ENCODE measurements at places on chromosomes 11 and 22. TPM values are rescaled to one million over a fixed set of nuclear protein-coding genes. Genes with fewer than 3 reads are reported as not detected.

DNA sequence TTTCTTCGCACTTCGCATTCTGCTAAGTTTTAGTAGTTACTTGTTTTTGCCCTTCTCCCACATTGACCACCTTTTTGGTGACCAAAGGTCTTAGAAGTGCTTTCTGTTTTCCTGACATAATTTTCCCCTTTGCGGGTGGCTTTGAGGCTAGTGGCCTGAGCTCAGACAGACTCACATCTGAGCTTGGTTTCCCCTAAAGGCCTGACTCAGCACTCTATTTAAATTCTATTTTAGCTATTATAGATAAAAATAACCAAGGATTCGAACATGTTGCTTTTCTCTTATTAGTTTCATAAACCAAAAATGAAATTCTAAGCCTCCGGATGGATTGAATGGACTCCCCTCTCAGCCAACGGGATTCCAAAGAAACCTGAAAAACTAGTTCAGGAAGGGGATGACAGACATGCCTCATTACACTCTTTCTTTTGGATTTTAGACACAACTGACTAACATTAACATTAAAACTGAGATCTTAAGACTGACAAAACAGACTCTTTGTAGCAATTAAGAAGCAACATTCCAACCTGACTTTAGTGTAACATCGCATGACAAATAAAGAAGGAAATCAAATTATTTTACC, 258.5 kb downstream of the LUZP2 start:
- DNase-seq: no peak

GRCh38 chr11:122337704-122338103, 221.7 kb upstream of the BLID start:
- no peak for DNase-seq

DNA sequence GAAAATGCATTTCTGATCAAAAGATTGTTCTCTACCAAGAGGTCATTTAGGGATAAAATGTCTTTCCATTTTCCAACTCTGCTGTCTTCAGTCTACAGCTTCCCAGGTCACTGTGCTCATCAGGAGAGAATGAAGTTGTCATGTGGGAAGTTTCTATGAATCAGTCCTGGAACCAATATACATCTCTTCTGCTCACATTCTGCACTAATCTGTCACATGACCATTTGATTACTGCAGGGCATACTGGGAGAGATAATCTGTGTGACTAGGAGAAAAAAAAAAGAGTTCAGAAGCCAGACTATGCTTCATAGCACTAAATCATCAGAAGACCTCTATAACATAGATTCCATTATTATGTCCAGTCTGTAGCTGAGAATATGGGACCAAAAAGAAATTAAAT, 611.5 kb downstream of the KCNA4 start:
- no peak for DNase-seq

- no peak for DNase-seq
Observed at GRCh38 chr11:121560236-121560635, 107.5 kb upstream of the SORL1-AS1 start.

DNA sequence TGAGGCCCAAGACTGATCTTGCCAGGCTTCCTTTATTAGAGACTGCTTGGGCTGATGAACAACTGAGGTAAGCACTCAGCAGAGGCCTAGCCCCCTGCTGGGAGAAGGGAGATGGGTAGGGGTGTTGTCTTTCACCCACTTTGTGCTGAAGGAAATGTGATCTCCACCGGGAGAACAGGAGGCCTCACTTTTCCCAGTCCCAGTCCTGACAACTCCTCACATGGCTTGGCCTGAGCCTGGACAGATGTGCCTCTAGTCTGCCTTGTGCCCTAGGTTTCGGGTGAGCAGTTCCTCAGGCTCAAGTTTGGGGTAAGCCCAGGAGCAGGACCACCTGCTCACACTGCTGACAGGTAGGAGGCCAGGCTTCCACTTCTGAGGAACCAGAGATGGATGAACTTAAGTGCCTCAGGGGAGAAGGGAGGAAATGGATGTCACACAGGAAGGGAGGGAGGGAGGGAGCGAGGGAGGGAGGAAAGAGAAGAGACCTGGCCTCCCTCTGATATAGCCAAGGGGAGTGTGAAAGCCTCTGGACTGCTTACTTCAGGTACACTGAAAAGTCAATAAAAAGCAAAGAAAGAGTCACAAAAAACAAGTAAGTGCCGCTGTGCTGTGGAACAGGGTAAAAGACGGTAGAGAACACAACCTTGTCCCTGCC, 8.1 kb downstream of the CLPB start:
- no peak for DNase-seq

Gene RBMXL2
- not detected for total RNA-seq

GRCh38 chr11:117457031-117457785, 129.6 kb downstream of the CEP164 start:
- DNase-seq: no peak

Gene THOC5
- total RNA-seq: 57.4 TPM

GRCh38 chr11:108654994-108655631, 9.8 kb upstream of the DDX10 start:
- DNase-seq: no peak

Gene DDX25
- not detected for total RNA-seq

- DNase-seq: no peak
Observed at GRCh38 chr11:33615751-33616150, 84.9 kb downstream of the C11orf91 start.

Gene SERPIND1
- total RNA-seq: not detected

DNA sequence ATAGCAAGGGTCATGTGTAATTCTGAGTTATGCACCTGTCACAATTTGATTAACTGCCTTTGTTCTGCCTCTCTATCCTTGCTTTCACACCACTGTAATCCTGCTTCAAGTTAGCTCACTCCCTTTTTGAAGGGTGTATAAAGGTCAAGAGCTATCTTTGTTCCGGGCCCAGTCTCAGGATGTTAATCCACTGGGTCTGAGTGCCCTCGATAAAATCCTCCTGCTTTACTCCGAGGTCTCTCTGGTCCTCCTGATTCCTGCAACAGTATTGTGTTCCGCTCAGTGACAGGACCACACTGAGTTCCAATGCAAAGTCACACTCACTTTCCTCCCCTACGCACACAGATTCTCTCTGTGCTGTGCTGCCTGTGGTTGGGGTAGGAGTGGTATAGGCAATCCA, 186.5 kb downstream of the DYNC2H1 start:
- no peak for DNase-seq

GRCh38 chr11:31131760-31132159, 237.8 kb downstream of the DCDC1 start:
- no peak for DNase-seq

Gene MISFA
- 3.0 TPM for total RNA-seq

DNA sequence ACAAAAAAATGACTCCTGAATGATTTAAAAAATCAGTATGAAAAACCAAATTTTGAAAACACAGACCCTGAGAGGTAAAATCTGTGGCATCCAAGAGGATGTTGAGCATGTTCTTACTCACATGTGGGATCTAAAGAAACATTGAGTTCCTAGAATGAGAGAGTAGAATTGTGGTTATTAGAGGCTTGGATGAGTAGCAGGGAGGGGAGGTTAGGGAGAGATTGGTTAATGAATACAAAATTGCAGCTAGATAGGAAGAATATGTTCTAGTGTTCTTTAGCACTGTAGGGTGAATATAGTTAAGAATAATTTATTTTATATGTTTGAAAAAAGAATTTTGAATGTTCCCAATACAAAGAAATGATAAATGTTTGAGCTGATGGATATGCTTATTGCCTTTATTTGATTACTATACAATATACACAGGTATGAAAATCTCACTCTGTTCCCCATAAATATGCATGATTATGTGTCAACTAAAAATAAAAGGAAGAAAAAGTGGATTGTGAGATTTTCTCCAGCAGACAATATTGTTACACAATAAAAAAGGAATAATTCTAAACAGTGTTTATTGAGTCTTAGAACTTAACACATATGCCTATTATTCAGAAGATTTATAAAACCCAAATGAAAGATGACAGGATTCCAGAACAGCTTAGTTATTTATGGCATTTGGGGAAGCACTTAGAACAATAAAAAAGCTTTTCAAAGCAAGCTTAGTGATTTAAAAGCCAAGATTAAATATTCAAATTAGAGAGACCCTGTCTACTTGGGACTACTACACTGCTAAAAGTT, 28.7 kb downstream of the MS4A2 start:
- DNase-seq: no peak

DNA sequence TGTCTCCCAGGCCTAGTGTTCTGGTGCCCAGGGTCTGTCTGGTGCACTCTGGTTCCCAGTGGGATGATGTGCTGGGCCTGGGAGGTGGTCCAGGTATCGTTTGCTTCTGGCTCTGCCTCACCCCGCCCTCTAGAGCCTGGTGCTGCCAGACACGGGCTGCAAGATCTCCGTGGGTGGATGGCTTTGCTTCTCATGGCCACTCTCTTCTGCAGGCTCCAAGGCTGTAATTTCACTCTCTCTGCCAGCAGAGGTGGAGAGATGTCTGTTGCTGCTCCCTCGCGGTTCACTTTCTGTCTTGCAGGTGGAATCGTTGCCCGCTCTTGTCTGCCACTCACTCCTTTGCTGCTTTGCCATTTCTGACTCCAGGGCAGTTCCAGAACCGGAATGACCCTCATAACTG, 13.4 kb downstream of the NADSYN1 start:
- no peak for DNase-seq

GRCh38 chr11:2277933-2278523, 7.6 kb upstream of the ASCL2 start:
- DNase-seq: no peak

- no peak for DNase-seq
Observed at GRCh38 chr11:121559606-121560200, 106.9 kb upstream of the SORL1-AS1 start.

- no peak for DNase-seq
Observed at GRCh38 chr11:113006896-113007445, 45.8 kb downstream of the NCAM1 start.

Gene MUC2
- not detected for total RNA-seq

- no peak for DNase-seq
Observed at GRCh38 chr11:125578783-125579182, 9.5 kb downstream of the EI24 start.

DNA sequence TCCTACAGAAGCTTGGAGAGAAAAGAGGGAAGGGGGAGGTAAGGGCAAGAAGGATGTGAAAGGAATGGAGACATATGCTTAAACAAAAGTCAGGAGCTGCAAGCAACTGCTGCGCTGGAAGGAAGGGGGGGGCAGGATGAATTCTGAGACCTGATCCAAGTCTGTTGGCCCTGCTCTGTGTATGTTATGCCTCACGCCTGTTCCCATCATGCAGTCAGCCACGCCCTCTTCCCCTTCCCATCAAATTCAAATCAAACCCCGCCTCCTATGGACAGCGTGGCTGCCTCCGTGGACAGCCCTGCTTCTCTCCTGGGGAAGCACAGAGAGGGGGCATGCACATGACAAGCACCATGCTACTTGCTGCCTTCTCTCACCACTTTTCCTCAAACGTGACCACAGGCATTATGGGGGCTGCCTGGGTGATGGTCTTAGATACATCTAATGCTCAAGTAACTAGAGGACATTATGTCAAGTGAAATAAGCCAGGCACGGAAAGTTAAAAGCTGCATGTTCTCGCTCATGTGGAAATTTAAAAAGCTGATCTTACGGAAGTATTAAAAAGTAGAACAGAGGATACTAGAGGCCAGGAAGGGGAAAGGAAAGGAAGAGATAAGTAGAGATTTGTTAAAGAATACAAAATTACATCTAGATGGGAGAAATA, 45.8 kb upstream of the CYP2D6 start:
- no peak for DNase-seq

Gene HSPB2
- 0.34 TPM for total RNA-seq

DNA sequence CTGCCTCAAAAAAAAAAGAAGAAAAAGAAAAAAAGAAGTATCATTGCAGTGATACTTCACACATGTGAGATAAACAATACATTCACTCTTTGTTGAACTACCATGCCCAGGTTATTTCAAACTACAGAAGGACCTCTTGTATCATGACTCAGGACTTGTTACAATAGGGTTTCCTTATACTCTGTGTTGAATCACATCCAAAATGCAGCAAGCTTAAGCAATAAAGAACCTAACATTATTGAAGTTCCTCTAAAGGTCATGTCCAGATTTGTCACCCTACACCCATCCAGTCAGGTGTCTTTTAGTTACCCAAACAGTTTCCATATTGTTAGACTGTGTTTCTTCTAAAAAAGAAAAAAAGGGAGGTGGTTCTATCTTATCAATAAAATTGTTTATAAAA, 26.9 kb upstream of the ALKBH3 start:
- no peak for DNase-seq

Gene MMP13
- 0.21 TPM for total RNA-seq

DNA sequence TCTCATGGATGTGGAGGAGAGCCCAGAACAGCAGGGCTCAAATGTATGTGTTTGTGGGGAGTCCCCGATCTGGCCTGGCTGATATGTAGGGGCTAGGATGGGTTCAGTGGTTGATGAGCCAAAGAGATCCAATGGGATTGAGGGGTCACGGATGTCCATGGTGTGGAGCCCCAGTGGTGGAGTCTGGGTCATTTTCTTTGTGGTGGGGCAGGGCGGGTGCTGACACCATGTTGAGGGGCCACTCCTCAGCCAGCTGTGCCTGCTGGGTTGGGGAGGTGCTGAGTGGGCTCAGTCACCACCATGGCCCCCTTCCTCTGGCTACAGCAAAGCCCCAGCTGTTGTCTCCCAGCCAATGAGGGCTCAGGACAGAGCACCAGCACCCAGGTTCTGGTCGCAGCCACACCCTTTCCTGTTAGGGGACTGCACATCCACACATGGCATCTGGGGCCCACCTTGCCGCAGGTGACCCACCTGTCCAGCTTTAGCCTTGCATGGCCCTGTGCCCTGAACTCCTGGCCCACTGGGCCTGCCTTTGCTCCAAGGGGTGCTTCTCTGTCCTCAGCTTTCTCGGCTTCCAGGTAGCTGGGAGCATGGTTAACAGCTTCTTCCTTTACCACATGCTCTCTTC, 3.2 kb upstream of the GNAZ start:
- peak; percentile 66 for DNase-seq

Gene GPHA2
- not detected for total RNA-seq

DNA sequence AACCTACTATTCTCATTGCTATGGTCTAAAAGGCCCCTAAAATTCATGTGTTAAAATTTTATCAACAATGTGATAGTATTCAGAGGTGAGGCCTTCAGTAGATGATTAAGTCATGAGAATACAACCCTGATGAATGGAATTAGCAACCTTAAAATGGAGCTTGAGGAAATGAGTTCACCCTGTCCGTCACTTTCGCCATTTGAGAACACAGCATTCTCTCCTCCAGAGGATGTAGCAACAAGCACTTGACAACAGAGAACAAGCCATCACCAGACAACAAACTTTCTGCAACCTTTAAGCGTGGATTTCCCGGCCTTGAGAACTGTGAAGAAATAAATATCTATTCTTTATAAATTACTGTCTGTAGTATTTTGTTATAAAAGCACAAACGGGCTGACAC, 197.0 kb downstream of the SBF2 start:
- DNase-seq: no peak

GRCh38 chr11:100925935-100926334, 203.7 kb downstream of the PGR start:
- DNase-seq: no peak

DNA sequence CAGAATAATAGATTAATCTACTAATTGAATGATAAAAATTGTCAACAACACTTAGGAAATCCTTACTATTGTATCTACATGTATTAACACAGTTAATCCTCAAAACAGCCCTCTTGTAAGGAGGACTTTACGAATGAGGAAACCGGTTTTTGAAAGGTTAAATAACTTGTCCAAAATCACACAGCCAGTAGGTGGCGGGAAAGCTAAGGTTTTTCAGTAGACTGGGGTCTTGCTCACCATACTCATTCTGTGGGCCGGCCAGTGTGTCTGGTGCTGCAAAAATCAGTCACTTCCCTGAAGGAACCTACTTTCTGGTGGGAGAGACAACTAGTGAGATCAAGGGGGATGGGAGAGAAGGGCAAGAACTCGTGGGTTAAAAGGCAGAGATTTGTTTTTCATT, 3.8 kb downstream of the DCPS start:
- DNase-seq: no peak

Gene BIRC3
- total RNA-seq: 1.0 TPM
